ENCODE measurements at places on chromosomes 3 and 15.

DNA sequence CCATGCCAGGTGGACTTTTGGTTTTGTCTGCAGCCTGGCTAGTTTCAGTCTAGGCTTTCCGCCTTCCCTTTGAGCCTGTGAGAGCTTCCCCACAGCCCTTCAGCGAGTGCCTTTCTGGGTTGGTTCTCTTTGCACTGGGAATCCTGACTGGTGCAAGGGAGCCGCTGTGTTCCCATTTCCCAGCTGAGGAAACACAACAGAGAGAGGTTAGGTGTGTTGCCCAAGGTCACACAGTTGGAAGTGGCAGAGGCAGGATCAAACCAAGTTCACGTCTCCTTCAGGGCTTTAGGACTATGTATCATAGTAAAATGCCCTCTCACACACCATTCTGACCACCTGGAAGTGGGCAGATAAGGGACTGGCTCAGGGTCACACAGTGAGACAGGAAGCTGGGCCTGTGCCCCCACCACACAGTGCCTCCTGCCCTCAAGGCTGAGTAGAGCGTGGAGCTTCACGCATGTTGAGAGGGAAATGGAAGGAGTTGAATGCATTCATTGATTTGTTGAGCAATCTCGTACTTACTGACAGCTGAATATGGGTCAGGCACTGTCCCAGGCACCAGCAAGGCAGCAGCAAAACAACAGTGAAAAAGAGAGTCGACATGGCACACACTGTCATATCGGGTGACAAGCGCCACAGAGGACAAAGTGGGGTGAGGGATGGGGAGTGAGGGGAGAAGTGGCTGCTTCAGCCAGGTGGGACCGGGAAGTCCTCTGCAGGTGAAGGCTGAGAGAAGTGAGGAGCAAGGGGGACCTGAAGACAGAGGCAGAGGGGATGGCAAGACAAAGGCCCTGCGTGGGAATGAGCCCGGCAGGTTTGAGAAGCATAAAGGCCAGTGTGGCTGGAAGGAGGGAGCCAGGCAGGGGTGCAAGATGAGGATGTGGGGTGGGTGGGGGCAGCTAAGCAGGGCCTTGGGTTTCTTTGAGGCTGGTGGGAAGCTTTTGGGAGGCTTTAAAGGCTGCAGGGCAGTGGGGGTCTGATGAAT, 12.3 kb upstream of the ANPEP start:
- no peak for DNase-seq

DNA sequence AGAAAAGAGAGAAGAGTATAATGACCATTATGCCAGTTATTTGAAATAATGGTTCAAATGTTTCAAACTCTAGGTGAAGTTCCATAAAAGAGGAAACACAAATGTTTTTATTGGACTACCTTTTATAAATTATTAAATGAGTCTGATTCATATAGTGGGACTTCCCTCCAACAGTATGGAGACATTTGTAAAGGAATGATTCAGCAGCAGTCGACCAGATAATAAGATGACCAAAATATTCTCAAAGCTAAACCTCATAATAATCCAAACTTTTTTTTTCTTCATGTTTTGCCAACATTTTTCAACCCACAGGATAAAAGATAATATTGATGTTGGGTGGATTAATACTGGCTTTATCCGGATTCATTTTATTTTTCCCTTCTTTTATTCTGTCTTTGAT, 18.8 kb downstream of the TIPARP start:
- no peak for DNase-seq

GRCh38 chr3:4546346-4547178, 53.4 kb downstream of the ITPR1 start:
- no peak for DNase-seq

DNA sequence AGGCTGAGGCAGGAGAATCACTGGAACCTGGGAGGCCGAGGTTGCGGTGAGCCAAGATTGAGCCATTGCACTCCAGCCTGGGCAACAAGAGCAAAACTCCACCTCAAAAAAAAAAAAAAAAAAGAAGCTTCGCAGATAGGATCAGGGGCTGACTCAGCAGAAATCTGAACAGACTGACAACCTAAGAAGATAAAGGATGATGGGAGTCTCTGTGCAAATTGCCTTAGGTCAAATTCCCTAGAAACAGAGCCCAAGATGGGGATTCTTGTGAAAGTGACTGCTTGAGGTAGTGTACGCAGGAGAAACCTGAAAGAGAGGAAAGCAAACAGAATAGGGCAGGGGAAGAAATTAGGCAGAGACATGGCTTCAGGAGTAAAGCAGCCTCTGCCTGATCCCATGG, 160.8 kb upstream of the LRIG1 start:
- no peak for DNase-seq

DNA sequence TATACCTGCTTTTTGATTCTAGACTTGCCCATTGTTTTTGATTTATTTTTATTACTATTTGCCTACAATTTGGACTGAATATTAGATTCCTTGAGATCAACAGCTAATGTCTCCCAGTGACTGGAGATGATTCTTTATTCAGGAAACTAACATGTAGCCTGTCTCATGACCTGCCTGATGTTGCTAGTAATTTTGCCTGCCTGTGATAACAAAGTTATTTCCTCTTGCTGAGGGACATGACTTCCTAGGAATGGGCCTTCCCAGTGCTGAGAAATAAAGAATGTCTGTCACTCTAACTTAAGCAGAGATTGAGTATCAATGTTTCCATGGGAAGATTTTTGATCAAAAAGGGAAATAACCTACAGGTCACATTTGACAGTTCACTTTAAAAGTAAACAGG, 13.4 kb upstream of the NPHP3 start:
- DNase-seq = no peak

- peak; percentile 3 for DNase-seq
These were observed 800 bp downstream of the DAG1 start for GRCh38 chr3:49470714-49471420.

DNA sequence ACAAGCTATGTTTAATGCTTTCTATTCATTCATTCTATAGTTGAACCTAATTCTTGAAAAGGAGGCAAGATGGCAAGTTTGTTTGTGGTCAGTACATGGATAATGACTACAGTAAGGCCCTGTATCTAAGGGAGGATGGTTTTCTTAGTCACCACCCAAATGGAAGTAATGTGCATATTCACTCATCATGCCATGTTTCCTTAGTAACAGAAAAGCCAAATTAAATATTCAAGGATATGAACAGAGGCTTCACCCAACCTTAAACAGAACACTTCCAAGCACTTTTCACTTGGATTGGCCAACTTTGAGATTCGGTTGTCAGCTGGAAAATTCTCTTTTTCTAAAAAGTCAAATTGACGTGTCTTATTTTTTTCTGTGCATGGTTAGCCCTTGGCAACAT, 805.3 kb upstream of the LMCD1 start:
- no peak for DNase-seq

GRCh38 chr3:98991393-98991792, 89.9 kb upstream of the DCBLD2 start:
- DNase-seq = no peak

DNA sequence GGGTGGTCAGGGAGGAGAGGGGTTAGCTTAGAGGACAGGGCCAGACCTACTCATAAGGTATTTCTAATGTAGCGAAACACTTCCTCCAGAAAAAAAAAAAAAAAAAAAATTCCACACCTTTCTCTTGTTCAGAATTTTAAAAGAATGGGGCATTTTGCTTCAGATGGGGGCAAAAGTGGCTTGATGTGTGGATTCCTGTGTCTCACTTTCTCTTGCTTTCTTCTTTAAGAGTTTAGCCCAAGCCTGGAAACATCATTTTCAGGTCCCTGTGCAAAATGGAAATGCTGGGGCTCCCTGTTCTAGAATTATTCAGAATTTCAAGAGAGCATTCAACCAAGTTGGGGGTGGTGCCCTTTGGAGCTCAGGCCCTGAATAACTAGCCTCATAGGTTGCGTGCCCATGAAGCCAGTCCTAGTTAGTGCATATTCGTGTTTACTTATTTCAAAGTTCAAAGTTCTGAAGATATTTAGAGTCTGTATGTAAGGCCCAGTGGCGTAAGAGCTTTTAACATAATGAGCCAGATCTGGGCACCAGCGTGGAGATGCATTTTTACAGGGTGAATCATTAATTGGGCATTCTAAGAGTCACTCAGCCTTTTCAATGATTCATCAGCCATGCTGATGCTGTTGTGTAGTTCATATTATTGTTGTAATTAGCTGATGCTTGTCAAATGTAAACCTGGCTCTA, 104.5 kb downstream of the RPLP1 start:
- DNase-seq = no peak

DNA sequence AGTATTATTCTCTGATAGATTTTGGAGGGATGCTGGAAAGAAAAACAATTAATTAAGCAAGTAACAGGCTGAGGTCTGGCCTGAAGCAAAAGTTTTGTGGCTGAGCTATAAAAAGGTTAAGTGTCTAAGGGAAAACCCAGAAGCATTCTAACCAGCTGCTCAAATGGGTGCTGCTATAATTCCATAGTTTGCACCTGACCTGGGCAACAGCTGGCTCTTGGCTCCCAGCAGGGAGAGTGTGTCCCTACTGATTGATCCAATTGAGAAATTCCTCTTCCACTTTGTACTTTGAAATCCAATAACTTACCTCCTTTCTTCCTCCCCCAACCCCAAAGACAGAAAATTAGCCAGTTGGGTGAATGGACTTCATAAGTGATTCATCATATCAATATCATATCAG, 27.7 kb upstream of the SMAD3 start:
- DNase-seq = no peak

DNA sequence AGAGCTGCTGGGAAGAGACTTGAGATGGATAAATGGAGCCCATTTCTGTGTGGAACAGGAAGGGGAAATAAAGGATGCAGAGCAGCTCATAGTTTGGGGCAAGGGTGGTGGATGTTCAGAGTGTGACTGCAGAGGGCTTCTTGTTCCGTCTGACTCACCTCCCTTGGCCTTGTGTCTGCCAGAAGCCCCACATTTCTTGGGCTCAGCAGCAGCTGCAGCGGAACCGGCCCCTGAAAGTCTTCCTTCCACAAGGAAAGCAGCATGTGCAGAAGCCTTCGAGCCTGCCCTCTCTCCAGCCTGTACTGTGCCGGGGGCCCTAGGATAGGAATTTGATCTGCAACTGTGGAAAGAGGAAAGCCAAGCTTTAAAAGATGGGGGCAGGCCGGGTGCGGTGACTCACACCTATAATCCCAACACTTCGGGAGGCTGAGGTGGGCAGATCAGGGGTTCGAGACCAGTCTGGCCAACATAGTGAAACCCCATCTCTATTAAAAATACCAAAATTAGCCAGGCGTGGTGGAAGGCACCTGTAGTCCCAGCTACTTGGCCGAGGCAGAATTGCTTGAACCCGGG, 11.5 kb downstream of the CDAN1 start:
- no peak for DNase-seq

GRCh38 chr15:51121118-51121517, 26.4 kb upstream of the TNFAIP8L3 start:
- no peak for DNase-seq

- DNase-seq = no peak
These were observed 32.4 kb downstream of the TGFBR2 start for GRCh38 chr3:30638685-30639412.

- no peak for DNase-seq
These were observed 53.9 kb upstream of the DAZL start for GRCh38 chr3:16658925-16659793.

GRCh38 chr3:18079739-18080138, 337.3 kb upstream of the TBC1D5 start:
- no peak for DNase-seq

GRCh38 chr15:88208396-88208795, 48.1 kb downstream of the NTRK3 start:
- DNase-seq = no peak

DNA sequence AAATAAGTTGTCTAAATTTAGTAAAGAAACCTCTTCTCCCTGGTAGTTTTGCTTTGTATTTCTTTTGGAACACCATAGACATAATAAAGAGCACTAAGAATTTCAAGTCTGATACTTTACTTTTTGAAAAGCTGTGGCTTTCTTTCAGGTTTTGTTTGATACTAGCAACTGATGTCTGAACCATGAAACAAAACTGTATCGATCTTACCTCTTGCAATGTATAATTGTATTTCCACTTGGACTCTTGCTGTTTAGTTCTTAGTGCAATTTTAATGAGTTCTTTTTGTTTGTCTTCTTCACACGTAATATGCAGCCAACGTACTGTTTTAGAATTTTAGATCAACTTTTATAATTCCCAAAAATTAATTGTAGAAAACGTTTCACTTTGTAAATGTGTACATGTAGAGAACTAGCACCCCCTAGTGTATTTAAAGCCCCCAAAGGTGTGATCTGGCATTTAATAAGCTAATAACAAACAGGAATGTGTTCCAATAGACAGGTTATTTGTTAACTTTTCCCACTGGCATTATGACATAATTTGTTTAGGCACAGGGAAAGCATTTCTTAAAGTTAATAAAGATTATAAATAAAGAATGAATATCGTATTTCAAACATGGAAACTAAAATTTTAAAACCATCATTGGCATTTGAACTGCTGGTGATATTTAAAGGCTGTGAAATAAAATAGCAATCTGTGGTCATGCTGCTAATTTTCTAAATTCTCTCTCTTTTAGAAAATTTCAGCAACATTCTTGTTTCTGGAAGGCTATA, 289.1 kb upstream of the DNAJC19 start:
- no peak for DNase-seq

DNA sequence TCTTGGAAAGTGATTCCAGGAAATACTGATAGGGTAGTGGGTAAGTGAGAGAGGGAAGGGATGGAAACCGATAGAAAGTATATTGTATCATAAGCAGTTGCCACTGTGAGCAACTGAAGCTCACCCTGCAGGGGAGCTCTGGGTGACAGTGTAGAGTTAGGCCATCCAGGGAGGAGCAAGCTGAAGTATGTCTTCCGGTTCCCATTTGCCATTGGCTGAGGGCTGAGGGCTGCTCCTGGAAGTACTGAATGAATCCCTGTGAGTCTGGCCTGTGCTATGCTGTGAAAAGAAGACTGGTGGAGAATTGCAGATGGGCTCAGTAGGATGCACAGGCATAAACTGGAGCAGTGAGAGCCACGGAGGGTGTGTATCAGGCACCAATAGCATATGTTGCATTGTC, 348.3 kb downstream of the MFSD1 start:
- no peak for DNase-seq

DNA sequence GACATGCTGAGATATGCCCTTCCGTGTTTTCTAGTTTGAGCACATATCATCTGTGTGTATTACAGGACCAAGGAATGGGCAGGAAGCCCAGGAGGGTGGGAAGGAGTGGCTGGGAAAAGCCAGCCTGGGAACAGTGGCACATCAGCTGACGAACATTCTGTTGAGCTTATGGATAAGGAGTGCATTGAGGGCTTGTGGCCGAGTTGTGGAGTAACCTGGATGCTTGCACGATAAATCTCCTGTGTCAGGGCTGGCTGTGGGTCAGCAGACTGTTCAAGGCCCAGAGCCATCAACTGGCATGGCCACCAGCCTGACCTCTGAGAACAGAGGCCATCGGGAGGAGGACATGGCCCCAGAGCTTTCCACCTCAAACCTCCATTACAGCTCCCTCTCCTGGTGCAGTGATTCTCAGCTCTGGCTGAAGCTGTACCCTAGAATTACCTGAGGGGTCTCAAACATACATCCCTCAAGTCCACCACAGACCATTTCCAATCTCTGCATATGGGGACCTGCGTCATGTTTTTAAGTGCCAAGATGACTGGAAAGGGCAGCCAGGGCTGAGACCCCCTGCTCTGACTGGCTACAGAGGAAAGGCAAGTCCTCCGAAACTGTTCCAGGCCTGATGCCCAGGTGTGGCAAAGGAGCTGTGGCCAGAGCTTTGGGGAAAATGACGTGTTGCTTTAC, 4.8 kb upstream of the VILL start:
- DNase-seq = no peak
